CD4-positive, alpha-beta T cell treated with Interleukin-6 at 100 ng/mL for 8 hours (primary cell): ENCODE measurements at places on chromosomes 2 and 18.
A peak's percentile ranks its signal among the peaks of the same experiment; 100 is the strongest.

GRCh38 chr18:5543036-5543680, 639 bp downstream of the EPB41L3 start:
- DNase-seq, result no peak

- DNase-seq, result no peak
Observed at GRCh38 chr18:68417826-68418225, 297.1 kb downstream of the TMX3 start.

DNA sequence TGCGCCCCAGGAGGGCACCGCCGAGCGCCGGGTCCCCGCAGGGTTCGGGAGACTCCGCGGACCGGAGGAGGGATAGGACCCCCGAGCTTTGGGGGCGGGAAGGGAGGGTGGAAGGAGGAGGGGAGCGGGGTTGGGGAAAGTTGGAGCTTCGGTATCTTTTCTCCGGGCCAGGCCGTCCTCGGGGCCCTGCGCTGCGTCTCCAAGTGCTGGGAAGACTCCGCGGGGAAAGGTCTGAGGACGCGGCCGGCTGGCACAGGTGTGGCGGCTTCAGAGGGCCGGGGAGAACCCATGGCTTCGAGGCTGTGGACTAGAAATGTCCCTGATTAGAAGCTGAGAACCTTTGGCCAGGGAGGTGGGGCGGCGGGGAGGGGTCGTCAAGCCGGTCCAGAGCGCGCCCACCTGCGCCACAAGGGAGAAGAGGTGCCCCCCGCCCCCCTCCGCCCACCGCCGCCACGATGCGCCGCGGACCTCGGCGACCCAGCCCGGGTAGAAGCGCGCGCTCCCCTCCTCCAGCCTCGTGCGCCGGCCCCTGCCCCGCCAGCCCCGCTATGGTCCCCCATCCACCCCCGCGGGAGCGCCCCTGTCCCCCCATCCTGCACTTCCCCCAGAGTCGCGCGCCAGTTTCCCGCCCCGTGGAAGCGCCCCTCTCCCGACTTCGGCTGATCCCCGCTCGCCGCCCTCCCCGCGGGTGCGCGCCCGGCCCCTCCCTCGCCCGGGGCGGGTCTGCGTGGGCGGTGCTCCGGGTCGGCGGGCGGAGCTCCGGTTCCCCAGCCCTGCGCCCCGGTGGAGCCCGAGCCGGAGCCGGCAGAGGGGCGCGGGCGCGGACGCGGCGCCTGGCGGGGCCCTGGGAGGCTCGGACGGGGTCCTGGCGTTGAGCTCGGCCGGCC, at the start of gene SNTG2:
TSS of gene SNTG2 (plus strand) at position 770 of the 887 bp plus-strand sequence. CDS start 148 bp downstream, outside the sequence.
- peak; percentile 16 for DNase-seq

GRCh38 chr2:39779341-39779851, 338 bp upstream of the THUMPD2 start:
- no peak for DNase-seq

- DNase-seq, result no peak
Observed at GRCh38 chr2:65545837-65546805, 113.7 kb upstream of the SPRED2 start.

GRCh38 chr2:121625953-121626352, 23.3 kb downstream of the CLASP1 start:
- no peak for DNase-seq

DNA sequence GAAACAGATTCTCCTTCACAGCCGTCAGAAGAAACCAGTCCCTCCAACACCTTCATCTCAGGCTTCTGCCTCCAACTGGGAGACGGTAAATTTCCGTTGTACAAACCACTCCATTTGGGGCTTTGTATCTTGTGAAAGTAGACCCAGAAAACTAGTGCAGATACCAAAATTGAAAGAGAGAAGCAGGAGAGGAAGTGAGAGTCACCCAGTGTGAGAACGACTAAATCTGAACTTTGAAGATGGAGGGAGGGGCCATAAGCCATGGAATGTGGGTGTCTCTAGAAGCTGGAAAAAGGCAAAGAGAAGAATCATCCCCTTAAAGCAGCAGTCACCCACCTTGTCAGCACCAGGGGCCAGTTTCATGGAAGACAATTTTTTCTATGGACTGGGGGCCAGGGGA, 88.3 kb upstream of the LRATD1 start:
- no peak for DNase-seq

GRCh38 chr2:14615760-14616159, 16.8 kb upstream of the LRATD1 start:
- DNase-seq, result no peak

DNA sequence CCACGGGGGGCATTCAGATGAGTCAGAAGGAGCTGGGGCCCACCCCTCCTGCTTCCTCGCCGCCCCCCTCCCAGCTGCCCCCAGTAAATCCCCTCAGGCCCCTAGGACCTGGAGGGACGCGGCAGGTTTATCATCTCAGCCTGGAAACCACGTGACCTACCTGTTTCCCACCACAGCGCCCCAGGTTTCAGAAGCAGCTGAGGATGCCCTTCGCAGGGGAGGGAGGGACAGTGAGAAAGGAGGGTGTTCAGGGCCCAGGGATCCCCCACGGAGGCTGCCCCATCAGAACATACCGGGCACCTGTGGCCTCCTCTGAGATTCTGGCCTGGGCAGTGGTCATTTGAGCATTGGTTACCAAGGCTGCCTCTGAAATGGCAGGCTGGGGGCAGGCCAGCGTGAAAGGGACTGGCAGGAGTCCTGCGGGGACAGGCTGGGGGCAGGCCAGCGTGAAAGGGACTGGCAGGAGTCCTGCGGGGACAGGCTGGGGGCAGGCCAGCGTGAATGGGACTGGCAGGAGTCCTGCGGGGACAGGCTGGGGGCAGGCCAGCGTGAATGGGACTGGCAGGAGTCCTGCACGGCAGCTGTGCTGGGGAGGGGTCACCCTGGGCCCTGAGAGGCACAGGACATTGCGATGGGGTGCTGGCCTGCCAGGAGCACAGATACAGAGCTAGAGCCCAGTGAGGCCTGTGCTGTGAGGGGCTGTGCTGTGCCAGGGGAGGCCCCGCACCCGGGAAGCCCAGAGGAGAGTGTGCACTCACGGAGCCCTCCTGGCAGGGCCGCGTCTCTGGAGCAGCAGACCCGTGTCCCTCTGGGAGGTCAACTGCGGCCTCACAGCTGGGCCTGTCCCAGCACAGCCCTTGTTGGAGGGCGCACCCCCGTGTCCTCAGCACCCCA, 1.6 kb downstream of the NEU4 start:
- no peak for DNase-seq

- no peak for DNase-seq
Observed at GRCh38 chr2:9830685-9831410, 12.4 kb upstream of the TAF1B start.

DNA sequence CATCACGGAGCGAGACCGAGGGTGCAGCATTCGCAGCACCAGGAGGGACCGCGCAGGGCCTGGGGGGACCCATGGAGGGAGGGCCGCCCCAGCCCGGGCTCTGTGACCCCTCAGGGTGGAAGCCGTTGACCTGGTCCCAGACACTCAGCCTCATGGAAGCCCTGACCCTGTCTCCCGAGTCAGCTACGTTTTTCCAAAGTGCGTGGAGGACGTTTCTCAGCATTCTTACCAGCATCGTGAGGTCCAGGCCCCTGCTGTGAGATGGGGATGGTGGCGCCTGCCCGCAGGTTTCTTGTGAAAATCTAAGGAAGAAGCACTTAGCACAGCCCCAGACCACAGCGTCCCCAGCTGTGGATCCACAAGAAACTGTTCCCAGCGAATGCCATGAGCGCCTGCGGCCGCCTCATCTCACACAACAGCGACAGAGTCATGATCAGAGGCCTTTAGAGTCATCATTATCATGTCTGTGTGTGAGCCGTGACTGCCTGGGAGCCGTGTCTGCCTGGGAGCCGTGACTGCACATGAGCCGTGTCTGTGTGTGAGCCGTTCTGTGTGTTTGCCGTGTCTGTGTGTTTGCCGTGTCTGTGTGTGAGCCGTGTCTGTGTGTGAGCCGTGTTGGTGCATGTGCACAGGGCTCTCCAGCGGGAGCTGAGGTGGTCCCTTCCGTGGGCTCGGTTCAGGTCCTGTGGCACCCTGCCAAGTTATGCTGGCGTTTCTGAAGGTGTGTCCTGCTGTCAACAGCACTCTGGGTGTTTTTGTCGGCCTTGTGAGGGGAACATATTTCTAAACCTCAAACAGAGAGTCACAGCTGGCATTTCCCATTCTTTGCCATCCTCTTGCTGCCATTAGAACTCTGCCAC, 49.2 kb upstream of the KCNG2 start:
- DNase-seq, result no peak

GRCh38 chr2:98412751-98413458, 31.8 kb upstream of the INPP4A start:
- peak; percentile 67 for DNase-seq

- no peak for DNase-seq
Observed at GRCh38 chr2:172198908-172199307, 96.2 kb upstream of the DLX2 start.

GRCh38 chr2:109438773-109439389, 174.9 kb downstream of the SEPTIN10 start:
- DNase-seq, result no peak

DNA sequence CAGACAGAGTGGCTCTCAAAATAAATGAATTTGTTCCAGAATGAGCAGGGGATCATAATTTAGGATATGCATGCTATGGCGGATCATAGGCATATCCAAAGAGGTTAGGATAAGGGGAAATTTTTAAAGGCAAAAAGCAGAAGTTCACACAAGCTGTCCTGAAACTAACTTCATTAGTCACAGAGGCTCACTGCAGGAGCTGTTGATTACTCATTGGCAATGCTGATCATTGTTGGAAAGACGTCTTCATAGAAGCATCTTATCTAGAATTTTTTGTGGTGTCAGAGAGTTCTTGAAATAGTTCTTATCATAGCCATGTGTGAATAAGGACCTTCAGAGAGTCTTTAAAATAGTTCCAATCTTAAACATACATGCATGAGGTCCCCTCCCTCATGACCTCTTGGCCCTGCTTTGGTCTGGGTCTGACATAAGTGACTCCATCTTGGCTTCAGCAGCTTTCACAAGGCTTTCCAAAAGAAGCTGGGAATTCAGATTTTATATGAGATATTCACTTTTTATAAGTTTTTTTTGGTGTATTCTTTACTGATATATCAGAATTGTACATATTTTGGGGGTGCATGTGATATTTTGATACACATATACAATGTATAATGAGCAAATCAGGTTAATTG, 7.5 kb upstream of the CCDC195 start:
- DNase-seq, result no peak

- DNase-seq, result no peak
Observed at GRCh38 chr2:71859211-71859847, 288.3 kb downstream of the CYP26B1 start.

- DNase-seq, result no peak
Observed at GRCh38 chr2:206962966-206963365, 23.6 kb downstream of the CPO start.

GRCh38 chr2:15162620-15163019, 398.5 kb downstream of the NBAS start:
- no peak for DNase-seq

- DNase-seq, result no peak
Observed at GRCh38 chr2:239445771-239446524, 45.1 kb upstream of the HDAC4 start.

DNA sequence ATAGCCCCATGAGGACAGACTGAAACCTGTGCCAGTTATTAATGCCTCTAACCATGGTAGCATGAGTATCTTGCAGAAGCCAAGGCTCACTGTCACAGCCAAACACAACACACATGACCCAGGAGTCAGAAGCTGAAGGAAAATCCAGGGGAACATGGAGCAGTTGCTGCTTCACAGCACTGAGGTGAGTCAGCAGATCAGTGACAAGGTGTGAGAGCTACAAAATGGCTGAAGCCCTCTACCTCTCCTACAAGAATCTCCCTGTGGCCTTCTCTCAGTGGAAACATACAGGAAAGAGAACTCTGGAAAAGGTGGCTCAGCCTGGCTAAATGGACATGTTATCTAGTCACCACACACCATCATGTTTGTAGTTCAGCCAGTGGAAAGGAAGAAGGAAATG, 93.5 kb downstream of the NAB1 start:
- no peak for DNase-seq

DNA sequence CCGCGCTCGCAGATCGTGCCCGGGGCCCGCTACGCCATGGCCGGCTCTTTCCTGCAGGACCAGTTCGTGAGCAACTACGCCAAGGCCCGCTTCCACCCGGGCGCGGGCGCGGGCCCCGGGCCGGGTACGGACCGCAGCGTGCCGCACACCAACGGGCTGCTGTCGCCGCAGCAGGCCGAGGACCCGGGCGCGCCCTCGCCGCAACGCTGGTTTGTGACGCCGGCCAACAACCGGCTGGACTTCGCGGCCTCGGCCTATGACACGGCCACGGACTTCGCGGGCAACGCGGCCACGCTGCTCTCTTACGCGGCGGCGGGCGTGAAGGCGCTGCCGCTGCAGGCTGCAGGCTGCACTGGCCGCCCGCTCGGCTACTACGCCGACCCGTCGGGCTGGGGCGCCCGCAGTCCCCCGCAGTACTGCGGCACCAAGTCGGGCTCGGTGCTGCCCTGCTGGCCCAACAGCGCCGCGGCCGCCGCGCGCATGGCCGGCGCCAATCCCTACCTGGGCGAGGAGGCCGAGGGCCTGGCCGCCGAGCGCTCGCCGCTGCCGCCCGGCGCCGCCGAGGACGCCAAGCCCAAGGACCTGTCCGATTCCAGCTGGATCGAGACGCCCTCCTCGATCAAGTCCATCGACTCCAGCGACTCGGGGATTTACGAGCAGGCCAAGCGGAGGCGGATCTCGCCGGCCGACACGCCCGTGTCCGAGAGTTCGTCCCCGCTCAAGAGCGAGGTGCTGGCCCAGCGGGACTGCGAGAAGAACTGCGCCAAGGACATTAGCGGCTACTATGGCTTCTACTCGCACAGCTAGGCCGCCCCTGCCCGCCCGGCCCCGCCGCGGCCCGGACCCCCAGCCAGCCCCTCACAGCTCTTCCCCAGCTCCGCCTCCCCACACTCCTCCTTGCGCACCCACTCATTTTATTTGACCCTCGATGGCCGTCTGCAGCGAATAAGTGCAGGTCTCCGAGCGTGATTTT, 7.6 kb downstream of the TBR1 start:
- no peak for DNase-seq

GRCh38 chr2:74007711-74008110, 23.0 kb downstream of the TET3 start:
- DNase-seq, result no peak

GRCh38 chr2:119696494-119697030, 17.6 kb downstream of the TMEM177 start:
- no peak for DNase-seq

- DNase-seq, result no peak
Observed at GRCh38 chr2:149953627-149954026, 366.1 kb upstream of the MMADHC start.

GRCh38 chr2:156399950-156400705, 36.1 kb upstream of the GPD2 start:
- DNase-seq, result peak; percentile 17
